ENCODE measurements at places on chromosomes 5 and 9.
A peak's percentile ranks its signal among the peaks of the same experiment; 100 is the strongest.

DNA sequence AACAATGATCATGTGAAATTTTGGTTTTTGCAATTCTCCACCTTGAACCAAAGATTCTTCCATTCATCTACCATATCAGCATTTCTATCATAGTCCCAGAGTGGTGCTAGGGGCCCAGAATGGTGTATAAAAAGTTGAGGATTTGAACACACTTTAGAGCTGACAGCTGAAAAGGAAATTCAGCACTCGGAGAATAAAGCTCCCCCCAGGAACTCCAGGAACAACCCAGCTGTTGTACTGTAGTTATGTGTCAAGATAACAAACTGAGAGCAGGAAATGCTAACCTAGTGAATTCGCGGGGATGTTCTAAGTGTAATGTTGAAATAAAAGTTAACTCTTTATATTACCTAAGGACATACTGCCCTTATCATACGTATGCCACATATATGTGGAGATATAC is 216.7 kb downstream of the NFIB start:
- DNase-seq: no peak

GRCh38 chr5:173953528-173954090 is 35.4 kb upstream of the C5orf47 start:
- DNase-seq: no peak

DNA sequence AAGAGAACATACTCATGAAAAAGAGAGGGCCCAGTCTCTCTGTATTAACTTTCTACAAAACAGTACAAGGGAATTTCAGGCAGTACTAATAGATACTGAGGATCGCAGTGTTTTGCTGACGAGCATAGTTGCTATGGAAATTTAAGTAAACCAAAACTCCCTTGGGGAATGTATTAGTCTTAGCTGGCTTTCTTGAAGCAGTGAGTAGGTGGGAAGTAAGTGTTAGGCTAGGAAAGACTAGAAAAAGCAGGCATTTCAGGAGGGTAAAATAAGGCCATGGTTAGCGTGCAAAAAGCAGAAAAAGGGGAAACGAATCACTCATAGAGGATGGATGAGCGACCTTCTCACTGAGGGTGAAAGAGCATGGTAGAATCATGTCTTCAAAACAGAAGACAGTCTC is 84.3 kb upstream of the ACTBL2 start:
- DNase-seq: no peak

GRCh38 chr5:139708434-139708861 is 60.3 kb downstream of the CXXC5 start:
- no peak for DNase-seq

DNA sequence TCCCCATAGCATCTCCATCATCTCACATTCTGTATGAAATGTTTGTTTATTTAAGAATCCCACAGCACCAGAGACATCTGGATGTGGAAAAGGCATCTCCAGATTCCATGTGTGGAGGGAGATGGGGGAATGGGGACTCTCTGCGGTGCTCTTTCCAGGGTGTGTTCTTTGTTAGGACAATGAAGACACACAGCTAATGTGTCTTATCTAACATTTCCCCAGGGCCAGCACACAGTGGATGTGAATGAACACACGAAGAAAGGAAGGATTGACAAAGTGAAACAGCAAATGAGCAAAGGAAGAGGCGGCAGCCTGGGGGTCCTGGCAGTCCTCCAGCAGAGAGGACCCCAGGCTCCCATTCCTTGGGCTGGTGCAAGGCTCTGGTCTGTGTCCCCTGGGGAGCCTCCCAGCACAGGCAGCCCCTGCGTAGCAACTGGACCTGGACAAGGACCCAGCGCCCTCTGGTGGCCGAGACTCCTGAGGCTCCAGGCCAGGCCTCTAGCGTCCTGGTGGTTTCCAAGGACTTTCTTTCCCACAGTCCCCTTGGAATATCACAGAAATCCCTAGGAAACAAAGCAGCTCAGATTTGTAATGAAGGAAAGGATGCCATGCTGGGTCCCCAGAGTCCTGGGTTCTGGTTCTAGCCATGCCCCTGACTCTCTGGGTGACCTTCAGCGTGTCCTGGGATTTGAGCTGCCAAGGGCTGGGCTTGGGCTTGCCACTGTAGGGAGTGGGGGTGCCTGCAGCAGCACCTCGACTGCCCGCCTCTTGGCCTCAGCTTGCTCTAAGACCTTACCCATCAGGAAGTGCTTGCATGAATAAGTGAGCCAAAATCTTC is 3.5 kb upstream of the PDLIM7 start:
- DNase-seq: peak; percentile 96

DNA sequence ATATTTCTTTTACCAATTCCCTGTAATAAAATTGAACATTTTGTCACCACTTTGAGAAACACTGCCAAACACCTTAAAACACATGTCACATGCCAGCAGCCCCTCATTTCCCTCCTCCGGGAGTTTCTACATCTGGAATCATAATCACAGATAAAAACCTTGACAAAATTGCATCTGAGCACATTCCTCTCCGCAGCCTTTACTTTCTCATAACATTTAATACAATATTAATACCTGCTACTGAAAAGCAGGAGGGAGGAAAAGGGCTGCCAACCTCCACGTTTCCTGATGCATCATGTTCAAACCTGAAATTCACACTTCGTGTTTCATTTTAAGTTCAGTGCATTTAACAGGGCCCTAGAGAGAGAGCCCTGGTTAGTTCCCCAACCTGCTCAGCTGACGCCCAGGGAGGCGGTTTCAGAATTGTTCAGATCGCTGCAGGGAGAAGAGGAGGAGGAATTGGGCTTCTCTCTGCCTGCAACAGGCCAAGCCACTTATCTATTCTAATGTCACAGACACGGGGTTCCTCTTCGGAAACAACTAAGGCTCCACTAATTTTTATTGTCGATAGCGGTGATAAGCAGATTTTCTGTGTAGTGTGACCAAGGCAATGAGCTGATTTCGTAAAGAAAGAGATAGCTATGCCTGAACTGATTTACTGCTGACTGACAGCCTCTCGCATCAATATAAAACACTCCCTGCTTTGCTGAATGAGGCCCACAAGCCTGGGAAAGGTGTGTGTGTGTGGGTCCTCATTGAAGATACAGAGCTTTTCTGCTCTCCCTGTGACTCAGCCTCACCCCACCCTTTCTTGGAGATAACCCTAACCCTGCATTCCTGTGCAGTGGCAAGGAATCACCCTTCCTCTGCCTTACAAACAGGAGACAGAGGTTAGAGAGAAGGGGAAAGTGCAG is 4.9 kb upstream of the LHX2 start:
- DNase-seq: no peak

- DNase-seq: no peak
Observed at GRCh38 chr9:88818495-88819201, 172.6 kb upstream of the S1PR3 start.

DNA sequence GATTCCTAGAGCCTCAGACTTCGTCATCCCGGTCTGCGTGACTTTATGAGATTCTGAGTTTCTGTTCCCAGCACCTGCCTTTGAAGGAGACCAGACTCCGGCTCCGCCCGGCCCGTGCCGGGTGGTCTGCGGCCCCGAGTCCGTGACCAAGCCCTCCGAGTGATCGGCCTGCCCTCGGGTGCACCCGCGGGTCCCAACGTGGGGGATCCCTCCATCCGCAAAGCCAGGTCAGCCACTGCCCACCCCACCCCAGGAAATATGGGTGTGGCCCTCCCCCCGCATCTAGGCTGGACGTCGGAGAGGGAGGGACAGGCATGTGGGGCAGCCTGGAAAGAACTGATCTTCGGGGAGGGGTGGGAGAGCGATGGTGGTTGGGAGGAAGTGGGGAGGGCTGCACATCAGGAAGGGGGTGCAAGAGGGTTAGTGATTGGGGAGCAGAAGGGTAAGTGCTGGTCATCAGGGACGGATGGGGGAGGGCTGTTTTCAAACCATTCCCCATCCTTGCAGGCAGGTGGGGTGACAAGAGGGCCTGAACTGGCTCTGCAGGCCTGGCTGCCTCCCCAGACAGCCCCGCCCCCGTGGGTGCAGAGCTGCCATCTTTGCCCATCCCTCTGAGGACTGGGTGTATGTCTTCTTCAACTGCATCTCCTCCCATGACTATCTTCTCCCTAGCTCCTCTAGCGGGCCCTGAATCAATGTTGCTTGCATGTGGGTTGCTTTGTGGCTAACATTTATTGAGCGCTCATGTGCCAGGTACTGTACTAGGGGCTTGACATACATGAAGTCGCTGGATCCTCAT is 747 bp downstream of the LRSAM1 start:
- DNase-seq: peak; percentile 64

DNA sequence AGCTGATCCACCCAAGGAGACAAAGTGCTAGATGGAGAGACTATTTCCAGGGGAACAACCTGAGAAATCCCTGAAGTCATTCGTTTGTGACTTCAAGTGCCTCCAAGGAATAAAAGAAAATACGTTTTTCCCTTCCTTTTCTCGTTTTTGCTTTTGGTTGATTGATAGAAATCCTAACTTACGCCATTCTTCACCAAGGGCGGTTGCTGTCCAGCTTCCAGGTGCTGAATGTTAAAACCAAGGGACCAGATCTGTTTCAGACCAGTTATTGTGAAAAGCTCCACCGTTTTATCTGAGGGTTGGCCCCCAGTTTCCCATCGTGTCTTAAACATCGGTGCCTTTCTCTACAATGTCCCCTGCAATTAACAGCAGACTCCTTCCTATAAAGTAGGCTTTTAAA is 600.7 kb upstream of the SGCD start:
- DNase-seq: no peak

DNA sequence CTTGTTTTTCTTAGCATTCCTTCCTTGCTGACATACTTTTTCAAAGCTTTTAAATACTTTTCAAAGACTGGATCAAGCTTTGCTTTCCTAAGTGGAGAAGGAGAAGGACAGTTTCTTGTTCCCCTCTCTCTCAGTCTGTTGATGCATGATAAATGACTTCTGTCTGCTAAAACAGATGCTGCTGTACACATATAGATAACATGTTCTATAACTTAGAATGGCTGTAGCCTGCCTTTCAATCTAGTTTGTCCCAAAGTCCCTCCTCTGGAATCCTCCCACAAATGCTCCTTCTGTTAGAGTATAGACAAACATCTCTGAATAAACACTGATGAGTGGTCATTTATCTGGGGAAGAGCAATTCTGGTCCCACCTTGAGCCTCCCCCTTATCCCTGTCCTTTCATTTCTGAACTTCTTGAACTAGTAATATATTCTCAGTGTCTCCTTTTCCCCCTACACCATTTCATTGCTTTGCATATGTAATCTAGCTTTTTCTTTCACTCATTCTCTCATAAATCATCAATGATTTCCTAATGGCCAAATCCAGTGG is 5.4 kb upstream of the HEMGN start:
- DNase-seq: no peak

- no peak for DNase-seq
Observed at GRCh38 chr5:124996764-124997077, 250.3 kb upstream of the ZNF608 start.

GRCh38 chr9:136527721-136528710 is 17.8 kb downstream of the NOTCH1 start:
- DNase-seq: no peak

GRCh38 chr9:107711542-107711941 is 222.0 kb upstream of the KLF4 start:
- no peak for DNase-seq

DNA sequence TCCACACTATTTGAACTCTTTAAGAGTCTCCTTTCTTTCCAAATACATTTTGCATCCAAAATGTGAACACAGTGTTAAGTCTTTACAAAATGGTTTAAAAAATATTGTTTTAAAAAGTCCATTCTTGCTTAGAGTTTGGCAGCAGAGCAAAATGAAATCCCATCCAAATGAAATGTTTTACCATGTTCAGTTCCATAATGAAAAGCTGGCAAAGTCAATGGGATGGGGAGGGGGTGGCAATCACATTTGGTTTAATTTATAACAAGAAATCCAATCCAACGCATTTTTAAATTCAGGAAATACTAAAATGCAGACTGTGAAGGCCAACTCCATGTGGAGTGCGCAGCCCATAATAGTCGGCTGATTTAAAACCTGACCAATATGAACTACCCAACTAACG is 39.4 kb downstream of the MRPL36 start:
- DNase-seq: no peak

DNA sequence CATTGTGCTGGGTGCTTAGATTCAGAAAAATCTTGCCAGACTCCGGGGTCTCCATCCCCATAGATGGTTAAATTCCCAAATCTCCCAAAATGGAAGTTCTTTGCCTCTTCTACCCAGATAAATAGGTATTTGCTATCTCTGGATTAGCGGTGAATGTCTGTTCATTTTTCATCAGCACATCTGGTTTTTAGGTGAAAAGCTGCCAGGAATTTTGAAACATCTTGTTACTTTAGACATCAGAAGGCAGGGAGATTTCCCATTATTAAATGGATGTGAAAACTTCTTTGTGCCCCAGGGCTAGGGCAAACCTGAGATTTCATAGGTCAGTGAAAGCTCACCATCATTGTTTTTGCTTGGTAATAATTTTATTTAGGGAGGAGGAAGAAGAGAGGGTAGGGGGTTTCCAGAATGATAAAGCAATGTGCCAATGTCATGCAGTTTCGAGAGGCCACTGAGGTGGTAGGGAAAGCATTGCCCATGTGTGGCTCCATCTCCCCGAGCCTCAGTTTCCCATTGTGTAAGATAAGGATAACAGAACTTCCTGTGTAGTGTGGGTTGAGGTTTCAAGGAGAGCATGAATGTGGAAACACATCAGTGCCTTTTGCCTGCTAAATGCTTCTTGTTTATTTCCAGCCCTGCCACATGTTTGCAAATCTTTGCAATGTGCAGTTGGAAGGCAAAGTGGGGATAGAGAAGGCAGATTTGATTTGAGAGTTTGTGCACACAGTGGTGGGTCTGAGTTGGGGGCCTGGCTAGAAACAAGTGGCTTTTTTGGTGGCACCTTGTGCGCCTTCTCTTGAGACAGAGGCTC is 147.2 kb upstream of the KLF4 start:
- no peak for DNase-seq

GRCh38 chr5:142627383-142628217 is 58.3 kb downstream of the FGF1 start:
- no peak for DNase-seq

GRCh38 chr5:80185095-80185494 is 70.8 kb downstream of the SERINC5 start:
- DNase-seq: no peak

- DNase-seq: no peak
Observed at GRCh38 chr5:52983731-52984636, 5.2 kb upstream of the ITGA2 start.

GRCh38 chr5:177036443-177036842 is 13.9 kb downstream of the ZNF346 start:
- no peak for DNase-seq

- DNase-seq: no peak
Observed at GRCh38 chr5:169542811-169543210, 40.8 kb upstream of the SPDL1 start.

DNA sequence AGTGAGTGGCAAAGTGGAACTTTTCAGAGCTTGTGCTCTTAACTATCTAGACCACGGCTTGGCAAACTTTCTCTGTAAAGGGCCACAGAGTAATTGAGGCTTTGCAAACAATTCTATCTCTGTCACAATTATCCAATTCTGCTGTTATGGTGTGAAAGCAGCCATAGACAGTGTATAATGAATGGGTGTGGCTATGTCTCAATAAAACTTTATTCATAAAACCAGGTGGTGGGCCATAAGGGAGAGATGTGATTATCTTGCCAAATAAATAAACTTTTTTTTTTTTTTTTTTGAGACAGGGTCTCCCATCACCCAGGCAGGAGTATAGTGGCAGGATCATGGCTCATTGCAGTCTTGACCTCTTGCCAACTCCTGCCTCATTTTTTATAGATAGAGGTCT is 78.7 kb upstream of the GNA14 start:
- no peak for DNase-seq

All from activated naive CD8-positive, alpha-beta T cell treated with anti-CD3 and anti-CD28 coated beads, Interleukin-2, amount 50 U/mL, for 24 hours (primary cell).